ENCODE measurements at places on chromosomes 5 and 9.

GRCh38 chr9:123543492-123543891 is 187.5 kb downstream of the CRB2 start:
- no peak for DNase-seq

DNA sequence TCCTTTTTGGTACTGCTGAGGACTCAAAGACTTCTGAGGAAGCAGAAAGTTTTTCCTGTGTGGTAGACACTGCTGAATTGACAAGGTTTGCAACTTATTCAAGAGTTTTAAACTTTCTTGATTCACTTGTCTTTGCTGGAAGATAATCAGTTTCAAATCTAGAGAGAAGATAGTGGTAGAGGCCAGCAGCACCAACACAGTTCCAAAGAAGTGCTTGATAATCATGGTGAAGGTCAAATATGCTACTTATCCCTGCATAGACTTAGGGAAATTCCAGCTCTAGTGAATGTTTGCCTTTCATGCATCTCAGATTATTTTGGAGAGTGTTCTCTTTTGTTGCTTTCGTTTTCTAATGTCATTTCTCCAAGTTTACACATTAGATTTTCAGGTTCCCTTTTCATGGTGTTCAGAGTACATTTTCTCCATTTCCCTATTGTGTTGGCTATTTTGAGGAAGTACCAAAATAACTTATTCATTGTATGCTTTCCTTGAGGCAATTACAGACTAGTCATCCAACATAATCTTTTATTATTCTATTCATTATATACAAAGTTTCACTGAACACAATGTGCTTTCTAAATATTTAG is 550 bp downstream of the IFNE start:
- DNase-seq = no peak

GRCh38 chr5:94313188-94313587 is 305.2 kb downstream of the KIAA0825 start:
- no peak for DNase-seq

DNA sequence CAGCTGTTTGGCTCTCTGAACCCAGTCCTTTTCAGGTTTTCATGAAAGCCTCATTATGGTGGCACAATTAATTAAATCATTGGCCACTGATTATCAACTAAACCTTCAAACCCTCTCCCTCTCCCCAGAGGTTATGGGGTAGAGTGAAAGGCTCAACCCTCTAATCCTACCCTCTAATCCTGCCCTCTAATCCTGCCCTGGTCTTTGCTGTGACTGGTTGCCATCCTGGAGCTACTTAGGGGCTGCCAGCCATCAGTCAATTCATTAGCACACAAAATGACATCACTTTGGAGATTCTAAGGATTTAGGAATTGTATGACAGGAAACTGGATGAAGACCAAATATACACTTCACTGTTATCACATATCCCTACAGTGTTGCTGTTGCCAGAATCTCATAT is 36.1 kb downstream of the ANKS6 start:
- no peak for DNase-seq

DNA sequence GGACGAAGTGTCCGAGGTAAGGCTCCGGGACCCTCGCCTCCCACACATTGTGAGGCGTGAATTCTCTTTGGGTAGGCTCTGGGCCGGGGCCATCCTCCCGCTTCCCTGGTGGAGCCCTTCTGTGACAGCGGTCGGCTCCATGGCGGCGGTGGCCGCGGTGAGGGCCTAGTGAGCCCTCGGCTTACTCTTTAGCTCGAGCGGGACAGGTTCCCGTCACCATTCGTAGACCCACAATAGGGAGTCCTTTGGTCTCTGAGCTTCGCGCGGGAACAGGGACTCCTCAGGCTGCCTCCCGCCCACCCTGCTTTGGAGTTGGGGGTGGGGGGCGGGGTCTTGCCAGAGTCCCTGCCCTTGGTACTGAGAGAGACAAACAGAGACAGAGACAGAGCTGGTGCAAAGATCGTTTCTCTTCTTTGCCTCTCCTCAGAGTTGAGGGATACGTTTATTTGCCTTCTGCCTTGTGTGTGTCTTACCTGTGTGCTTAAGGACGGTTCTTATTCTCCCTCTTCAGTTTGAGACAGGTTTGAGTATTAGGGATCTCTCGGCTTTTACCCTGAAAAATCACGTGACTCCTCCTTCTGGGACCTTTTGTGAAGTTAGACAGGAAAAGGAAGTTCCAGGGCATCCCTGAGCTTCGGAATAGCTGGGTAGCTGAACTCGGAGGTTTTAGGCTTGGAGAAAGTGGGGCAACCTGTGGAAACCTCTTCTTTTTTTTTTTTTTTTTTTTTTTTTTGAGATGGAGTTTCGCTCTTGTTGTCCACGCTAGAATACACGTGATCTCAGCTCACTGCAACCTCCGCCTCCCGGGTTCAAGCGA is 833 bp downstream of the ANKHD1 start:
- no peak for DNase-seq

DNA sequence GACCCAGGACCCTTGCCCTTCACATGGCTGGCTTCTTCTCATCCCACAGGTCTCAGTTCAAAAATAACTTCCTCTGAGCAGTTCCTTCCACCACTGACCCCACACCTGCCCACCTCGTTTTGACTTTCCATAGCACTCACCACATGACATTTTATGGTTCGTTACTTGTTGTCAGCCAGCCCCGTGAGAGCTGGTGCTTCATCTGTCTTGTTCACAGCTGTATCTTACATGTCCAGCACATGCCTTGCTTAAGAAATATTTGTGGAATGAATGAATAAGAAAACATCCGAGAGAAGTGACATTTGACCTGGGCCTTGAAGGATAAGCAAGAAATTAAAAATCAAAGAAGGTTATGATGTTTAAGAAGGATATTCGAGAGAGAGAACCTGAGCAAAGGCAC is 193.9 kb downstream of the RFK start:
- no peak for DNase-seq

- no peak for DNase-seq
Observed at GRCh38 chr9:14618836-14619420, 74.3 kb downstream of the ZDHHC21 start.

Measured in cortex of kidney (tissue), 1 donor.